Endothelial cell (in vitro differentiated cells): ENCODE measurements at places on chromosomes 12 and 14. TPM values are rescaled to one million over a fixed set of nuclear protein-coding genes. Genes with fewer than 3 reads are reported as not detected.

- DNase-seq, result no peak
- no peak overlapping the region for H3K4me3 ChIP-seq
- no peak overlapping the region for H3K27ac ChIP-seq
- no peaks in the 10 kb centered on the region for H3K4me1 ChIP-seq
- peaks cover 8% of the 10 kb centered on the region for H3K36me3 ChIP-seq
- H3K27me3 ChIP-seq, result no peaks in the 10 kb centered on the region
Observed at GRCh38 chr14:89486961-89487360, 69.9 kb upstream of the FOXN3 start.

DNA sequence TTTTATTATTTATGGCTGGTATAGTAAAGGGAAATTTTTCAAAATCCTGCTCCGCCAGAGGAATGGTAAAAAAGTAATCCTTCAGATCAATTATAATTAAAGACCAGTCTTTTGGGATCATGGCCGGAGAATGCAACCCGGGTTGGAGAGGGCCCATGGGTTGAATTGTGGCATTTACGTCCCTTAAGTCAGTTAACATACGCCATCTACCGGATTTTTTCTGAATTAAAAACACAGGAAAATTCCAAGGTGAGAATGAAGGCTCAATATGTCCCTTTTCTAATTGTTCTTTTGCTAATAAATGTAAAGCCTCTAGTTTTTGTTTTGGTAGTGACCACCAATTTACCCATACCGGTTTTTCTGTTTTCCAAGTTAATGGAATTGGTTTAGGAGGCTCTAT, 602.8 kb downstream of the ALG10 start:
- no peaks in the 10 kb centered on the region for H3K4me1 ChIP-seq
- peaks cover 2% of the 10 kb centered on the region for H3K27me3 ChIP-seq
- no peak for DNase-seq

TCP11L2 gene
- 14.0 TPM for total RNA-seq

MRPS35 gene
- total RNA-seq, result 30.0 TPM
